Occipital lobe (tissue), 3 donors: ENCODE measurements at places on chromosomes 11 and 22. TPM values are rescaled to one million over a fixed set of nuclear protein-coding genes. Genes with fewer than 3 reads are reported as not detected.

The VPREB1 gene
- not detected for total RNA-seq

The SMC1B gene
- total RNA-seq, result under 0.01 TPM

The PANX3 gene
- not detected for total RNA-seq

The C22orf42 gene
- total RNA-seq, result not detected

The RFPL3 gene
- not detected for total RNA-seq

The OSBP2 gene
- total RNA-seq, result 27.0 TPM

The CDC42EP1 gene
- total RNA-seq, result 0.94 TPM

The ZNF215 gene
- 5.6 TPM for total RNA-seq

The SSTR3 gene
- total RNA-seq, result not detected
